ENCODE measurements at places on chromosomes 11 and 22.

- H3K4me1 ChIP-seq, result no peaks in the 10 kb centered on the region
- H3K27me3 ChIP-seq, result no peaks in the 10 kb centered on the region
- no peak overlapping the region for H3K4me3 ChIP-seq
- no peak overlapping the region for H3K27ac ChIP-seq
Measured at GRCh38 chr11:117223741-117224689, 7.9 kb downstream of the PCSK7 start.

DNA sequence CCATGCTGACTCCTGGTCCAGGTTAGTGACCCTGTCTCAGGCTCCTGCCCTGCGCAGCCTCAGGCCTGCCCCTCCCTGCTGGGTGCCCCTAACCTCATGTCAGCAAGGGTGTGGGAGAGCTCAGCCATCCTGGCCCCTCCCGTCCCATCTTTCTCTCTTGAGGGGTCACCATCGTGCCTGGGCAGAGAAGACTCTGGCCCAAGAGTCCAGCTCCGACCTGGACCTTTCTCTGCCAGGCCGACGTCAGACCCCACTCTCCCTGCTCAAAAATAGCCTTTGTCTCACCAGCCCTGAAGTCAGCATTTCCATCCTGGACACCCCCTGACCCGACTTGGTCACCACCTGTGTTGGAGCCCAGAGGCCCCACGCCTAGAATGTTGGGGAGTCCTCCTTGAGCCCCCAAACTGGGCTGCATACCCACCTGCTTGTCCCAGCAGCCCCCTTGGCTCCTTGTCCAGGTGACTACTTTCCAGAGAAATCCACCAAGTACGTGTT is 4.9 kb downstream of the SCGB1C1 start:
- H3K4me1 ChIP-seq, result no peaks in the 10 kb centered on the region
- no peaks in the 10 kb centered on the region for H3K36me3 ChIP-seq
- no peak overlapping the region for H3K27ac ChIP-seq
- H3K27me3 ChIP-seq, result no peaks in the 10 kb centered on the region
- no peak overlapping the region for H3K4me3 ChIP-seq

DNA sequence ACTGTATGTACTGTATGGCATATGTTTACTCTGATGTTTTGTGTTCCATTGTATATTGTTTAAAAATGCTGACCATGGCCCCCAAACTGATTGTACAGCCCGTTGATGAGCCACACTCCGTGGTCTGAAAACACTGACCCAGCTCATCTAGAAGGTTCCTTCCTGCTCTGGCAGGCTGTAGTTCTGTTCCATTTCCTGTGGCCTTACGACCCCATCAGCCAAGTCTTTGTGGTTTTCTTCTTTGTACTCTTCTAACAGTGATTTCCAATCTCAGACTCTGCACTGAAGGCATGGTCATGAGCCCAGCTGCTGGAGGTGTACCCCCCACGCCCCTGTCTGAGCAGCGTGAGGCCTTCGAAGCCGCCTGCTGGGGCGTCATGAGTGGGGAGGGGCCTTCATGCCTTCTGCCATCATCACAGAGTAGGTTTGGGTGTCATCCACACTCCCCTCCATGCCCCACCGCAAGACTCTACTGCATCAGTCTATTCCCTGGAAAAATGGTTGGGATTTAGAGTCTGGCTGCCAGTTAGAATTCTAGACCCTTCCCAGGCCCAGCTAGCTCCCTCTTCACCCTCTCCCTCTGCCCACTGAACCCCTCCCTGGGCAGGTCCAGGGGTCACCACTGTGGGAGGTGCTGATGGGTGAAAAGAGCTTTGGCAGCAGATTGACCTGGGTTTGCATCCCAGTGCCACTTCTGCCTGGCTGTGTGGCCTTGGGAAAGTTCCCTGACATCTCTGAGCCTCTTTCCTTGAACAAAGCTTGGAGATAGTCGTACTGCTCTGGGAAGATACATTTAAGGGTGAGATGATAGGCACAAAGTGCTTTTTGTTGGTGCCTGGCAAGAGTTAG is 11.3 kb upstream of the C11orf96 start:
- no peaks in the 10 kb centered on the region for H3K27me3 ChIP-seq
- H3K4me3 ChIP-seq, result no peak overlapping the region
- H3K4me1 ChIP-seq, result no peaks in the 10 kb centered on the region
- no peak for DNase-seq
- no peaks in the 10 kb centered on the region for H3K36me3 ChIP-seq
- no peak overlapping the region for H3K27ac ChIP-seq

- no peak overlapping the region for H3K27ac ChIP-seq
- no peaks in the 10 kb centered on the region for H3K36me3 ChIP-seq
- H3K27me3 ChIP-seq, result no peaks in the 10 kb centered on the region
- H3K4me1 ChIP-seq, result no peaks in the 10 kb centered on the region
Measured at GRCh38 chr11:31711137-31711536, 100.0 kb downstream of the PAX6 start.

GRCh38 chr11:45948356-45948755 is 25.9 kb downstream of the LARGE2 start:
- H3K36me3 ChIP-seq, result peaks cover 3% of the 10 kb centered on the region
- H3K27ac ChIP-seq, result no peak overlapping the region
- no peaks in the 10 kb centered on the region for H3K4me1 ChIP-seq
- H3K4me3 ChIP-seq, result no peak overlapping the region

DNA sequence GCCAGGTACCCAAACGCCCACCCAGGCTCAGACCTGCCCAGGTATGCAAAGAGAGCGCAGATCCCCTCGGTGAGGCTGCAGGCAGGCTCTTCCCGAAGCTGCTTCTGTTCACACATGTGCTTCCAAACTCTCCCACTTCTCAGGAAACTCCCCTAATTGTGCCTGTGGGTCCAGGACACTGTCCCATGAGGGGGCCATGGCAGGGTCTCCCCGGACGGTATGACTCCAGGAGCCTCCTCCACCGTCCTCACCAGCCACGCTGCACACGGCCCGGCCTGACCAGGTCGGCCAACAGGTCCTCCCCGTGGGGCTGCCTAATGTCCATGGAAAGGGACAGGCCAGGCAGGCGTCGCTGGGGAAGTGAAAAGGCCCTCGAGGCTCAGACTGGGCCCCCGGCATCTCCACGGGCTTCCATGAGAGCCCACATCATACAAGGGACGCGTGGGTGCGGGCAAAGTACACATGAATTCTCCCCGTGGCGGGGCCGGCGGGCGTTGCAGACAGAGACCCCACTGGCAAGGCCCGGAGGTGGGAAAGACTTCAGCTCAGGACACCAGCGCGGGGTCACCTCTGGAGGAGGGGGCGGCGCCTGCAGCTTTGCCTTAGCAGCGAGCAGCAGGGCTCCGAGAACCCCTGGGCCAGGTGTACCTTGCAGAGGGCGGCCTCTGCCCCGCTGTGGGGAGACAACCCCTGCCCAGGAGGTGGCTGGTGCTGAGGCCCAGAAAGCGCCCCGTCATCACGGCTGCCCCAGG is 526.1 kb downstream of the BRD1 start:
- no peaks in the 10 kb centered on the region for H3K36me3 ChIP-seq
- no peak for DNase-seq
- H3K27me3 ChIP-seq, result no peaks in the 10 kb centered on the region
- no peaks in the 10 kb centered on the region for H3K4me1 ChIP-seq

DNA sequence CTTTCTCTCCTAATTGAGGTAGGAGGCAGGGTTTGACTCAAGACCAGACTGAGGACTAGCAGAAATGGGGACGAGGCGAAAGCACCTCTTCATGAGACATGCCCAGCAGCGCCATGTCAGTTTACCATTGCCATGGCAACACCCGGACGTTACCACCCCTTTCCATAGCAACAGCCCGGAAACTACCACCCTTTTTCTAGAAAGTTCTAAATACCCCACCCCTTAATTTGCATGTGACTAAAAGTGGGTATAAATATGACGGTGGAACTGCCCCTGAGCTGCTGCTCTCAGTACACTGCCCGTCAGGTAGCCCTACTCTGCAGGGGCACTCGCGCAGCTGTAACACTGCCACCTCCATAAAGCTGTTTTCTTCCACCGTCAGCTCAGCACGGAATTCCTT is 5.9 kb upstream of the RAC2 start:
- H3K4me3 ChIP-seq, result no peak overlapping the region
- H3K36me3 ChIP-seq, result no peaks in the 10 kb centered on the region
- DNase-seq, result no peak
- peaks cover 16% of the 10 kb centered on the region for H3K4me1 ChIP-seq

GRCh38 chr11:84524422-84525051 is 1102.6 kb downstream of the DLG2 start:
- no peak for DNase-seq
- no peak overlapping the region for H3K4me3 ChIP-seq
- H3K36me3 ChIP-seq, result no peaks in the 10 kb centered on the region
- no peaks in the 10 kb centered on the region for H3K27me3 ChIP-seq

- no peak for DNase-seq
- H3K36me3 ChIP-seq, result no peaks in the 10 kb centered on the region
- H3K4me1 ChIP-seq, result no peaks in the 10 kb centered on the region
- peaks cover 6% of the 10 kb centered on the region for H3K27me3 ChIP-seq
- H3K27ac ChIP-seq, result no peak within 1 kb of the TSS
Measured at GRCh38 chr11:45146072-45147016, at the start of gene PRDM11. TSS of gene PRDM11 (plus strand) at chr11:45146639. CDS start at chr11:45181767, 35,128 bp downstream.

- no peak overlapping the region for H3K27ac ChIP-seq
- H3K4me1 ChIP-seq, result peaks cover 8% of the 10 kb centered on the region
- no peaks in the 10 kb centered on the region for H3K27me3 ChIP-seq
Measured at GRCh38 chr11:72228229-72228843, 3.8 kb downstream of the INPPL1 start.

DNA sequence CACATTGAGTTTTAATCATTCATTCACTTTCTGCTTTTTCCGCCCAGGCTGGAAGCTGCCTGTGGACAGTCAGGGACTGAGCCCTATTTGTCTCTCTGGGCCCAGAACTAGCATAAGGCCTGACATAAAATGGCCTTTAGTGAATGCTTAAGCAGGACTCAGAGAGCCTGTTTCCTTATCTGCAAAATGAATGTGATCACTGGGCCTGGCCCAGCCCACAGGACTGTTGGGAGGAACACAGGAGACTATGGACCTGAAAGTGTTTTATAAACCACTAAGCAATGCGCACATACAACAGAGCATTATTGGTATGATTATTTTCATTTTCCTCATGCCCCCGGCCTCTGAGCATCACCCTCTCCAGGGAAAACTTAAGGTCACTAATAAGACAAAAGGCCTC is 3.9 kb upstream of the MYH9 start:
- no peak for DNase-seq
- no peaks in the 10 kb centered on the region for H3K36me3 ChIP-seq
- no peak overlapping the region for H3K4me3 ChIP-seq

DNA sequence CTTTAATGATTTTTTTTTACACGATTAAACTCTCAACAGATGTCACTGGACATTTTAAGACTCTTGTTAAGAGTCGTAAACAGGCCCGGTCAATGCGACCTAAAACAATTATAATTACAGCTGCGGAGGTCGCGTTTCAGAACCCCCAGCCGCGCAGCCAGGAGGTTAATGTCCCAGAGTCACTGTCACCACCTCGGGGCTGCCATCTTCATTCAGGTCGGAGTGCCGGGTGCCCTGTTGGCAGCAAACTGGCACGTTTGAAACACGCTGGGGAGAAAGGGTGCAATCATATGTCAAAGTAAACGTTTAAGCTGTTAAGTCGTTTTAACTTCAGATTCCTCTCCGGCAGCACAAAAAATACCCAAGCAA is 711 bp upstream of the PHF21B start:
- H3K27me3 ChIP-seq, result peaks cover 1% of the 10 kb centered on the region
- H3K4me1 ChIP-seq, result no peaks in the 10 kb centered on the region
- H3K4me3 ChIP-seq, result peak overlapping the region; percentile 53
- H3K36me3 ChIP-seq, result no peaks in the 10 kb centered on the region
- no peak for DNase-seq

GRCh38 chr11:112467721-112468120 is 207.1 kb upstream of the PLET1 start:
- H3K27me3 ChIP-seq, result no peaks in the 10 kb centered on the region
- H3K36me3 ChIP-seq, result no peaks in the 10 kb centered on the region
- H3K4me3 ChIP-seq, result no peak overlapping the region
- H3K27ac ChIP-seq, result no peak overlapping the region
- H3K4me1 ChIP-seq, result no peaks in the 10 kb centered on the region

GRCh38 chr11:43758927-43759326 is 78.4 kb downstream of the HSD17B12 start:
- peaks cover 8% of the 10 kb centered on the region for H3K36me3 ChIP-seq
- H3K27ac ChIP-seq, result no peak overlapping the region
- no peaks in the 10 kb centered on the region for H3K4me1 ChIP-seq
- no peaks in the 10 kb centered on the region for H3K27me3 ChIP-seq

- H3K27ac ChIP-seq, result peak overlapping the region; percentile 70
- no peaks in the 10 kb centered on the region for H3K27me3 ChIP-seq
- peak overlapping the region; percentile 30 for H3K4me3 ChIP-seq
- H3K4me1 ChIP-seq, result peaks cover 40% of the 10 kb centered on the region
Measured at GRCh38 chr11:7671347-7672215, 1.7 kb downstream of the CYB5R2 start.

DNA sequence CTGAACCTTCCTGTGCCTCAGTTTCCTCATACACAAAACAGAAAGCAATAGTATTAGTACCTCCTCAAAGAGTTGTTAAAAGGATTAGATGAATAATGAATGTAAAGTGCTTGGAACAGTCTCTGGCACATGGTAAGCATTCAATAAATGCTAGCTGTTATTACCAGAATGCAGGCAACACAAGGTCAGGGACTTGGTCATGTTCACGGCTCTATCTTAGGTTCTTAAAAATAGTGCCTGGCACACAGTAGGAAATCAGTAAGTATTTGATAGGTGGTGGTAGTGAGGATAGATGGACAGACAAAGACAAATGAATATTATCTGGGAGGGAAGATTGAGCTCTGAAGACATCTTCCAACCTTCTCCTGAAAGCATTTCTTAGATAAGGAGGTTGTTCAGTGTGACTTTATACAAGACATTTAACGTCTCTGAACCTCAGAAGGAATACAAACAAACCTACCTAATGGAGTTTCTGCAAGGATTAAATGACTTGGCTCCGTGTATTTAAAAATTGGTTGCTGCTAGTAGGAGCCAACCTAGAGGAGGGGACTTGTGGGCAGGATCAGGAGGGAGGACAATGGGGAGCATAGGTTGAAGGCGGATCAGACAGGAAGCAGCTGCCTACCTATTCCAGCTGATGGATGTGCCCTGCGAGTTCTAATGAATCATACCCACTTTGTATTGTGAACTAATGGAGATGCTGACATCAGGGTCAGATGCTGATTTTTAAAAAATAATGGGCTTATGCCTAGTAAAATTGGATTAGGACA is 94.1 kb downstream of the DBX1 start:
- H3K4me1 ChIP-seq, result no peaks in the 10 kb centered on the region
- no peak for DNase-seq
- no peaks in the 10 kb centered on the region for H3K36me3 ChIP-seq
- H3K27me3 ChIP-seq, result 0 out of 2 replicates have a peak, but pooled peaks cover 2% of the 10 kb centered on the region

- no peak overlapping the region for H3K4me3 ChIP-seq
- H3K27me3 ChIP-seq, result no peaks in the 10 kb centered on the region
- no peak for DNase-seq
- H3K4me1 ChIP-seq, result no peaks in the 10 kb centered on the region
- no peak overlapping the region for H3K27ac ChIP-seq
Measured at GRCh38 chr11:74276581-74276980, 34.9 kb downstream of the P4HA3 start.

DNA sequence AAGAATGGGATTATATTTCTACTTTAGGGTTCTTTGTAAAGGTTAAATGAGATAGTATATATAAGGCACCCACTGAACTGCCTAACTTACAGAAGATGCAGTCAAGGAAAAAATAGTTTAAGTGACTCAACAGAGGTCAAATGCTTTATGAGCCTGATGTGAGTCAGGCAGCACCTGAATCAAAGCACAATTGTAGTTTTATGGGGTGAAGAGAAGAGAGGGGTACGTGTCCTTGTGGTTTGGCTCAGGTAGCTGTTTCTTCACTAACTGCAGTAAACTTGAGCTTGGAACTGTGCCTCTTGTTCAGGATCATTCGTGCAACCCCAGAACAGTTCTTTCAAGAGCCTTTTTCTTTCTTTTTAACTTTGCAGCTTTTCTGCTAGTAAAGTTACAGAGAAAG is 125.2 kb upstream of the SPON1 start:
- DNase-seq, result no peak
- H3K36me3 ChIP-seq, result no peaks in the 10 kb centered on the region
- H3K4me1 ChIP-seq, result no peaks in the 10 kb centered on the region
- H3K27me3 ChIP-seq, result no peaks in the 10 kb centered on the region
- H3K4me3 ChIP-seq, result no peak overlapping the region
- no peak overlapping the region for H3K27ac ChIP-seq
